Esophagus mucosa (tissue), 1 donor: ENCODE measurements at places on chromosomes 7 and 10. TPM values are rescaled to one million over a fixed set of nuclear protein-coding genes. Genes with fewer than 3 reads are reported as not detected.

NKX2-3 gene
- 0.12 TPM for total RNA-seq

GPR15LG gene
- total RNA-seq, result 404 TPM

LRRD1 gene
- not detected for total RNA-seq

RNF133 gene
- 0.24 TPM for total RNA-seq

CYP26C1 gene
- total RNA-seq, result not detected

AKR1C1 gene
- total RNA-seq, result 54.2 TPM

OPALIN gene
- not detected for total RNA-seq

CRYGN gene
- total RNA-seq, result not detected

CFAP43 gene
- not detected for total RNA-seq

HHEX gene
- total RNA-seq, result 1.1 TPM

TDRD1 gene
- not detected for total RNA-seq

PTCD1 gene
- 4.0 TPM for total RNA-seq

GFRA1 gene
- 0.56 TPM for total RNA-seq

CLCN1 gene
- total RNA-seq, result 0.68 TPM

CDC123 gene
- 65.0 TPM for total RNA-seq

VPS41 gene
- total RNA-seq, result 29.5 TPM

FAM25G gene
- total RNA-seq, result 3.4 TPM

TRIM50 gene
- not detected for total RNA-seq

CCDC172 gene
- total RNA-seq, result not detected

CPA2 gene
- not detected for total RNA-seq

GTPBP10 gene
- total RNA-seq, result 18.8 TPM

CH25H gene
- total RNA-seq, result 4.8 TPM

DIP2C gene
- 3.6 TPM for total RNA-seq

IFIT1B gene
- not detected for total RNA-seq

OR2A7 gene
- total RNA-seq, result 5.7 TPM

PTF1A gene
- total RNA-seq, result not detected

PRPS1L1 gene
- not detected for total RNA-seq

ATG9B gene
- total RNA-seq, result 16.7 TPM
